ENCODE measurements at places on chromosomes 5 and 9.

DNA sequence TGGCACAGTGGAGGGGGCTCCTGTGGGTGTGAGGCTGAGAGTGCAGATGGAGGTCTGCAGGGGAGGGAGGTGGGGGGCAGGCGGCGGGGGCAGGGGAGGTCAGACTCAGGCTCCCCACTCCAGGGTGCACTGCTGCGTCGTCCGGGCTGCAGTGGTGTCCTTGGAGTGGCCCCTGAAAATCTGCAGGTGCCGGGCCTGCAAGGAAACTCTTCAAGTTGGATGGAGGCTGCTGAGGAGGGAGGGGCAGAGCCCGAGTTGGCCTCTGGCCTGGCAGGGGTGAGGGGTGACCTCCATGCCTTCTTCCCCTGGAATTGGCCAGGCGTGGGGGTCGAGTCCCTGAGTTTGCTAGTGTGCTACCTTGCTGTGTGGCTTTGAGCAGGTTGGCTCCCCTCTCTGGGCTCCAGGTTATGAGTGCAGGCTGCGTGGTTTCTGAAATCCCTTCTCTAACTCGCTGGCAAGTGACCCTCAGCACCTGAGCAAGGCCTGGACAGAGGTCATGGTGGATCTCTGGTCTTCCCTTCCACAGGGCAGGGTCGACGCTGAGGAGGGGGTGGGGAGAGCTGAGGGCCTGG is 888 bp downstream of the ADAMTSL2 start:
- no peak for DNase-seq

DNA sequence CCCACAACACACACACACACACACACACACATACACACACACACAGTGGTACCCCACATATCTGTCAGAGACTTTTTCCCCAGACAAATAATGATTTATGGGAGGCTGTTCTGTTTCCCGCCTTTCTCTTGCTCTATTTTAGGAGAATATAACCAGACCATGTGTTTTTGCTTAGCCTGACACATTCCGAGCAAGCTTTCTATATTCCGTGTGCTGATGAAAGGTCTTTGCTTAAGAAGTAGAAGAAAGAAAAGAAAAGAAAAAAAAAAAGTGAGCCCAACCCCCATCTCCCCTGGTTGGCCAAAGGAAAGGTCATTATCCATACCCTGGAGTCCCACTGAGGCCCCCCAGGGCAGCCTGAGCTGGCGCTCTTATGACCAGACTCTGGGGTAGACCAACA is 338.6 kb downstream of the SLIT3 start:
- no peak for DNase-seq

DNA sequence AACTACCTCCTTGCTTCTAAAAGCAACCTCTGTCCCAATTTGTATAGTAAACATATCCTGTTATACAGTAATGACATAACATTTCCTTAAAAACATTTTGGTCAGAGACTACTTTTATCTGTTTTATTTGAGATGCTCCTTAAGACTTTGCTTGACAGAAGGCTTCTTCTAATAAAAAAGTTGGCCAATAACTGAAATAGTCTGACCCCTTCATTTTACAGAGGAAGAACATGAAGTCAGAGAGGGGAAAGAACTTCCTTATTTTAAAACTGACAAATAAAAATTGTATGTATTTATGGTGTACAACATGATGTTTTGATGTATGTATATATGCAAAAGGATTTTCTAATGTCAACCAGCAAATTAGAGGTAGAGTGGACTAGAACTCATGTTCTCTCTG is 35.8 kb upstream of the SPARC start:
- no peak for DNase-seq

GRCh38 chr9:120477534-120478001 is 102.4 kb downstream of the CDK5RAP2 start:
- DNase-seq: peak; percentile 73

- DNase-seq: no peak
Measured at GRCh38 chr5:1527533-1528205, 3.9 kb upstream of the LPCAT1 start.

DNA sequence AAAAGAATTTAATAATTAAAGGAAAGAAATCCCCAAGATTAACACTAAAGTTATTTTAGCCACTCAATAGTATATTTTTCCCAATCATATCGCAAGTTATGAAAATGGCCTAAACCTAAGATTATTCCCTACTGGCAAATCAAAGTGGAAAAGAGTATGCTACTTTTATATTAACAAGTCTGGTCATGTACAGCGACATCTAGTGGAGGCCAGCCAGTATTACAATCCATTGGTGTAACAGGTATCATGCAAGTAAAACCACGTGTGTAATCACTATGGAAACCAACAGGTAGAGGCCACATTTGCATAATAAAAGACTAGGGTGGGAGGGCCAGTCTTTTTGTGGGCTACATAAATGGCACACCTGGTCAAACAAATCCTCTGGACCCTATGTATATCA is 976.4 kb upstream of the CDH9 start:
- peak; percentile 25 for DNase-seq
